CD4-positive, alpha-beta T cell treated with Interleukin-4 for 1 hour (primary cell): ENCODE measurements at places on chromosomes 2 and 18.

DNA sequence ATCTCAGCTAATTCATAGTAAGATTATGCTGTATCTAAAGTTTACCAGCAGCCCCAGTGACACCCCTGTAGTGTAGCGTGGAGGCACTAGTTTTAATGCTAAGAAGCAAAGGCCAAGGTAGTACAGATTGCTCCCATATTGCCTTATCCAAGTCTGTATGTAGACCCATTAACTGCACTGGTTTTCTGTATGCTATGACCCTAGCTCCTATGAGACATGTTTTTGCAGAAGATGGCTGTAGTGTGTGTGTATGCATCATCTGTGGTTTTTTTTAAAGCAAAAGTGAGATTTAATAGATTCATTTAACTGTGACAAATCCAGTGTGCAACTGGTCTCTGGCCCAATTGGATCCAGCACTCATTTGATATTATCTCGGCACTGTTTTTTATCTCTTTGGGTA, 86.5 kb downstream of the HAUS1 start:
- no peak for DNase-seq

- DNase-seq, result no peak
Measured at GRCh38 chr2:171541202-171541887, 19.1 kb downstream of the CYBRD1 start.

GRCh38 chr2:152350155-152350679, 15.2 kb downstream of the FMNL2 start:
- DNase-seq, result no peak

- no peak for DNase-seq
Measured at GRCh38 chr2:179764710-179765109, 96.7 kb downstream of the ZNF385B start.

DNA sequence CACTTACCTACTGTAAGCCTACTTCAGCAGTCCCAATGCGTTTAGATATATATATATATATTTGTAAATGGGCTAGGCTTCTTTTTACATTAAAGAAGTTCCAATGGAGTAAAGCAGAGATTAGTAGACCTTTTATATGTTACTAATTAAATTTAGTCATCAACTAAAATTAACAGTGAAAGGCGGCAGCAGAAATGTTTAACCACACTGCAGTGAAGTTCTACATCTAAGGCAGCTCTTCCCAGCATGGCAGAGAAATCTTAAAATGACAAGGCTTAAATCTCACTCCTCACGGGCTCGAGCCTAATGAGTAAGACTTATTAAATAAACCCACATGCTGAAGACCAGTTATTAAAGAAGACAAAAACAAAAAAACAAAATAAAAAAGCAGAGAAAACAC, 19.1 kb upstream of the KANSL1L start:
- no peak for DNase-seq

GRCh38 chr2:113228991-113229716, 49.6 kb downstream of the PAX8 start:
- DNase-seq, result no peak

DNA sequence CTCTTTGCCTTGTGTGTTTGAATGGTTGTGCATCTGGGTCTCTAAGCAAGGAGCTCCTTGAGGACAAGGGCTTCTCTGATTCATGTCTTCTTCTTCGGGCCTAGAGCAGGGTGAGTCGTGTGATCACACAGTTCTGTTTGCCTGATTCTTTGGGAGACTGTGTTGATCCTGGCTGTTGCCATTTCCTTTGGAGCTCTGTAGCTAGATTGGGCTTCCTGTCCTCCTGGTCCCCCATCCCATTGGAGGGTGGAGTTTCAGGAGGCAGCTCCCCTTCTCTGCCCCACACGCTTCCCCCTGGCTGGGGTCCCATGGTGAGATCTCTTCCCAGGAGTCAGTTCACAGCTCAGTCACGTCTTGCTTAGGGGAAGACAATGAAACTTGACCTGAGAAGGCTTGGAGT, 92.8 kb downstream of the TRIB2 start:
- no peak for DNase-seq

DNA sequence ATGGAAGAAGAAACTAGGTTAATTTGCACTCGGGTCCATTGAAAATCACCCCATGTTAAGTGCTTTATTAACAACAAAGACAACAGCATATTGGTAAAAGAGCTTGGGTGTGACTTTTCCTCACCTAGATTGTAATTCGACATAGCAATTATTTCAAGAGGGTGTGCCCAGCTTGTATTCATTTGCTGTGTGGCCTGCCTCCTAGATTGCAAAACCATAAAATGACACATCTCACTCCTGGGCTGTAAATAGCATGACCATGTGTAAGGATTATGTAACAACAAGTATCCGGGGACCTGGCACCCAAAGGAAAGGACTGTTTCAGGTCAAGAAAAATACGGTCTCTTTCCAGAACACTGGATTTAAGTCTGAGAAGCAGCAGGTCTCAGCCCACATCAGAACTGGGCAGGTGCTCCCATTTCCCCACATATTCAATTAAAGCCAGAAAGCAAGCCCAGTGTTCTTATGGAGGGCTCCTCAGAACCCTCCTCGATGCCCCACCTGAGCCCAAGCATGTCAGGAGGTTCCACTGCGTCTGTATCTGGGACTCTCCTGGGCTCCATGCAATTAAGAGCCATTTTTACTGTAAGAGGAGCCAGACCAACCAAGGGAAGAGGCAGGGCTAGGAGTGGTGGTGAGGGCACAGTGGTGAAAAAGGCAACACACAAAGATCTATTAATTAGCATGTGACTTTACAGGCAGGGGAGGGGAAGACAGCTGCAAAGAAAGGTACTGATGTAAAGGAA, 39.2 kb downstream of the MREG start:
- no peak for DNase-seq

GRCh38 chr2:27737676-27738348, 33.7 kb upstream of the MRPL33 start:
- no peak for DNase-seq

DNA sequence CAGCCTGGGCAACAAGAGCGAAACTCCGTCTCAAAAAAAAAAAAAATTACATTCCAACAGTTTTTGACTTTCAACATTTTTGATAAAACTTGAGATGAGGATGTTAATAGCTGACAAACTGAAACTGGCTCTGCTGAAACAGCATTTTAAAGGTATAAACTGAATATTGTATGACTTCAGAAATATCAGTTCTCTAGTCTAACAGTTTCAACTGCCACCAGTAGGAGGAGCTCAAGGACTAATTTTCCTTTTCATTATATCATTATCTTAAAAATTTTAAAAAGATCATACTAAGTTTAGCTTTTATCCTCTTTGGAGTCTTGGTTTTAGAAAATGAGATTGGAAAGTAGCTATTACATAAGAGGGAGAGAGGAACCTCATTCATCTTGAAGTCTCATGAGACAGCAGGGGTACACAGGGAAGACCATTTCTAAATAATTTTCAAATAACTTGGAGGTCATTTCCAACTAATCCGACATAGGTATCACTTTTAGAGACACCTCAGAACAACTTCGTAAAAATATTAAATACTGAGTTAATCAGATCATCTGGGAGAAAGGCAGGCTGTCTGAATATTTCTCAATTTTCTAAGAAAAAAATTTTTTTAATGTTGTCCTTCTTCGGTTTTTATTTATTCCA, 37.6 kb upstream of the MCM6 start:
- peak; percentile 76 for DNase-seq
